ENCODE measurements at places on chromosomes 5 and 9.

GRCh38 chr5:3372289-3372688, 223.3 kb upstream of the IRX1 start:
- no peak for DNase-seq

DNA sequence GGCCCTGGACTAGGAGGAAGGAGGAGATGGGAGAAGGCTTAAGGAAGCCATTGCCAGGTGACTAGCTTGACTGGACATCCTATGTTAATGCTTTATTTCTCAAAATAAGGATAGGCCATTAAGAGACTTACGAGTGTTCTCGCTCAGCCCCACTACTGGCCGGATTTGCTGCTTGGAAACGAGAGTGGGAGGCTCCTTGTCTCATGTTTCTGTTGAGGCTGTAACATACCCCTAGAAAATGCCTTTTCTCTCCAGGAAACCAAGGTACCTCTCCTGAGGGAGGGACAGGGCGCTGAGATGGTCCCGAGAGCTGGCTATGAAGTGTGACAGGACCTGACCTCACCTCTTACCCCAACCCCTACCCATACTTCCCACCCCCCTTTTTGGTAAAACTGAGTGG, 60.0 kb downstream of the RALGPS1 start:
- no peak for DNase-seq

DNA sequence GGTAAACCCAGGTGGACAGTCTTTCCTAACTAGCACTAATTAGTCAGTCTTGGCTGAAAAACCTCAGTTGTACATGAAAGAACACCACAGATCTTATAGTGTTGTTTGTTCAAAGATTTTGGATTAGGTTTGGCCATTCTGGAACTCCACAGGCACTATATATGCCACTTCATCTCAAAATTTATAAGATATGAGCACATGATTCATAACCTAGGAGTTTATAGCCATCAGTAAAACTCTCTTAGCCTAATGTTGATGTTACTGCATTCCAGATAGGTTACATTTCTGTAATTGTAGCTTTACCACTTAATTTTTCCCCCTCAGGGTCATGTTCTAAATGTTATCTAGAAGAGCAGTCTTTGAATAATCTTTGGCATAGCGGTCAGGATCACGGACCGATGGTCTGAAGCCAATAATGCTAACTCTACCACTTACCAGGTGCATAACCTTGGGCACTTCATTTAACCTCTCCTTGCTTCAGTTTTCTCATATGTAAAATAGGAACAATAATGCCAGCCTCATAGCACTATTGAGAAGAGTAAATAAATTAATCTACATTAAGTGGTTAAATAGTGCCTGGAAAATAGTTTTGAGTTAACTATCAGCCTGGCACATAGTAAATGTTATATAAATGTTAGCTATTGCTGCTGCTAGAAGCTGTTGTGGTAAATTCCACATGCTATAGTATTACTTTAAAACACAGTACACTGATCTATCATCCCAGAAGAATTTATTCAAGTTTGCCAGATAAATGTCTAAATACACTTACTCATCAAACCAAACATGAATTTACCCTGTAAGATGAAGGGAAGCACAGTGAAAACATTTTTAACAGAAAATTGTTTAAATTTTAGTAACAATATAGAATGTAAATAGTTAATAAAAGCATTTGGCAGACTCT, 743.9 kb downstream of the NR2F1-AS1 start:
- DNase-seq: no peak

DNA sequence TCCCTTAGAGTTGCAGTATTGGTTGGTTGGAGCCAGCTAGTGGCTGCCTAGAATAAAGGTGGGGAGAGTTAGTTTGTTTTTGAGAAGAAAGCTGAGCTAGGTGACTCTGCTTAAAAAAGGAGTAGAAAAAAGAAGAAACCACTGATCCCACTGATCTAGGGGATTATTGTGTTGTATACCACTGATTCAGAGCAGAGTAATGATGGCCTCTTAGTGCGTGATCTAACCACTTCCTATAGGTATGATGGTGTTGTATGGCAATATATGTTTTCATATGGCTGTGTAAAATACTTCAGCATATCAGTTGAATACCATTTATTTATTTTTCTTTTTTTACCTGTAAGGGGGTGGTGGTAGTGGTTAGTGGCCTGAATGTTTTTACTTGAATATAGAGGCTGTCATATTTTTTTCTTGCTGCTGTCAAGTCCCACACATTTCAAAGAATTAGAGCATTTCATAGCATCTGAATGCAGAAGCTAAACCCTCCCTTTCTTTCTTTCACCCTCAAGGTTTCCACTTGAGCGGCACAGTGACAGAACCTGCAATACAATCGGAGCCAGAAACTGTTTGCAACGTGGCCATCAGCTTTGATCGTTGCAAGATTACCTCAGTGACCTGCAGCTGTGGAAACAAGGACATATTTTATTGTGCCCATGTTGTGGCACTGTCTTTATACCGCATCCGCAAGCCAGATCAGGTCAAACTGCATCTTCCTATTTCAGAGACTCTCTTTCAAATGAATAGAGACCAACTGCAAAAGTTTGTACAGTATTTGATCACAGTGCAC, 140.3 kb downstream of the ZSWIM6 start:
- DNase-seq: no peak

GRCh38 chr5:91493086-91493485, 110.0 kb upstream of the ARRDC3 start:
- DNase-seq: no peak
